ENCODE measurements at places on chromosomes 6 and 20.

- no peak for DNase-seq
Measured at GRCh38 chr20:49706630-49707091, 7.0 kb downstream of the B4GALT5 start.

DNA sequence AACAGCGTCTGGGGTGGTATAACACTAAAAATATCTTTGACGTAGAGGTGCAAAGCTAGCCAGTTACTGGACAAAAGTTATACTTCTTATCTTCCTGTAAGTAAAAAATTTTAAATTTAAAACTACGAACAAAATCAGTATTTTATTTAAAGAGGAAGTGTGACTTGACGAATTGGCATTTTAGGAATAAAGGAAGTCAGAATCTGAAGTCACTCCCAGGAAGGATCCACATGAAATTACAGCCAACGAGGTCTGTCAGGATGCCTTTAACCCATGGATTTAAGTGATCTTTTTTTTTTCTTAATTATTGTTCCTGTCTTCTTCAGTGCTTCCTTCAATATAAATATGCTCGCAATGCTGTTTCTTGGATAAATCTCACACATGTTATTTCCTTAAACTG, 27.2 kb upstream of the SNX9 start:
- no peak for DNase-seq

DNA sequence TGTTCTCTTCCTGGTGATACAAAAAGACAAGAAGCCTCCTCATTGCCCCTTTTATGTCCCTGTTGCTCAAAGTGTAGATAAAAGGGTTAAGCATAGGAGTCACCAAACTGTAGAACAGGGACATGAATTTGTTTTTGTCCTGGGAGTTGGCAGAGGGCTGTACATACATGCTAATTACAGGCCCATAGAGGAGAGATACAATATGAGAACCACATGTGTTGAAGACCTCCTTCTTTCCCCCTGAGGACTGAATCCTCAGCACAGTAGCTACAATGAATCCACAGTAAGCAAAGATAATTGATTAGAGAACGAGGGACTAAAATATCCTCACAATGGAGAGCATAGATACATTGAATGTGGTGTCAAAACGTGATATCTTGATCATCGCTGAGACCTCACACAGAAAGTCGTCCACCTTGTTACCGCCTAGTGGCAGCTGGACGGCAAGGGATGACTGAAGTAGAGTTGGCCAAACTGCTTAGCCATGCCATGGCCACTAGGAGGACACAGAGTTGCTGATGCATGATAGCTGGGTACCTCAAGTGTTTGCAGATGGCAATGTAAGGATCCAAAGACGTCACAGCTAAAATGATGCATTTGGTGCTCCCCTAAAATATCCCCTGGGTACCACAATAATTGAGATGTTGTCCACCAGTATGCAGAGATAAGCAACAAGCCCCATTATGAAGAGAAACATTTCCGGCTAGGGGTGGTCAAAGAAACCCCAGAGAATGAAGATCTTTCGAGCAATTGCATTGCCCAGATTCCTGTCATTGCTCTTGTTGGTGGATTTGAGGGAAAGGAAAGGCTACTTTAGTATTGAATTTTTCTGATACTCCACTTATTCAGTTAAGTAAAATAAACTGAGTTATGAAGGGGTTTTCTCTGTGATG, 15.0 kb downstream of the OR2B3 start:
- DNase-seq = peak; percentile 11

DNA sequence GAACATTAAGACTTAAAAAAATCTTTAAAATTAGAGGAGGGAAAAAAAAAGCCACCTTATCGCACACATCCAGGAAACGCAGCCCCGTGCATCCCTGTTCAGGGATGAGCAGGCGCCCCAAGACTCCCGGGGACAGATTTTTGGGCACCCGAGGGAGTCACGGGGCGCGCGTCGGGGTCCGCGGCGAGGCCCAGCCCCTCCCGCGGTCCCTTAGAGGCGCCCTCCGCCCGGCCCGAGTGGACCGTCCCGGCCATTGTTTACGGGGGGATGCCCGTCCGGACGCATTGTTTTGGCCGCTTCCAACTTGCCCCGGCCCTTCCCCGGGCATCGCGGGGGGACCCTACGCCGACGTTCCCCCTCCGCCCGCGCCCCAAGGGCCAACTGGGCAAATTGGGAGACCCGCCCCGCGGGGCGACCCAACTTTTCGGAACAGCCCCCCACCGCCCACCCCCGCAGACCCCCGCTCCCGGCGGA, 610 bp downstream of the ZNF217 start:
- DNase-seq = peak; percentile 60

- no peak for DNase-seq
Measured at GRCh38 chr6:167049275-167049674, 50.1 kb downstream of the CEP43 start.

GRCh38 chr6:149967591-149967990, 3.8 kb downstream of the ULBP1 start:
- DNase-seq = no peak

DNA sequence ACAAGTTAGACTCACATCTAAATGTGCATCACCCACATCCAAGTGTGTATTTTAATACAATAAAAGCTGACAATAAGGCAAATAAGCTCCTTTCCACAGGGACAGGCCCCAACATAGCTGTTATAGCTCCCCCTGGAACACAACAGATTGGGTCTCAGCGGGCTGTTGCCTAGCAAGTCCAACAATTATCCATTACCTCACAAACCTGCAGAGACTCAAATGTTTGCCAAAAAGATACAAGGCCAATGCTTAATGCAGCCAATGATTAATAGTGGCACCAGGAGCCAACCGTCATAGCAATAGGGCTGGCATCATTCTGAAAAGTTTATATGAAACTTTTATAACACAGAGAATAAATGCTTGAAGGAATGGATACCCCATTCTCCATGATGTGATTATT, 35.7 kb downstream of the EPB41L2 start:
- no peak for DNase-seq

GRCh38 chr6:134035823-134036296, 16.6 kb downstream of the SLC2A12 start:
- peak; percentile 83 for DNase-seq

GRCh38 chr6:169235286-169235685, 18.4 kb downstream of the THBS2 start:
- no peak for DNase-seq
